ENCODE measurements at places on chromosomes 2 and 18.
A peak's percentile ranks its signal among the peaks of the same experiment; 100 is the strongest.

DNA sequence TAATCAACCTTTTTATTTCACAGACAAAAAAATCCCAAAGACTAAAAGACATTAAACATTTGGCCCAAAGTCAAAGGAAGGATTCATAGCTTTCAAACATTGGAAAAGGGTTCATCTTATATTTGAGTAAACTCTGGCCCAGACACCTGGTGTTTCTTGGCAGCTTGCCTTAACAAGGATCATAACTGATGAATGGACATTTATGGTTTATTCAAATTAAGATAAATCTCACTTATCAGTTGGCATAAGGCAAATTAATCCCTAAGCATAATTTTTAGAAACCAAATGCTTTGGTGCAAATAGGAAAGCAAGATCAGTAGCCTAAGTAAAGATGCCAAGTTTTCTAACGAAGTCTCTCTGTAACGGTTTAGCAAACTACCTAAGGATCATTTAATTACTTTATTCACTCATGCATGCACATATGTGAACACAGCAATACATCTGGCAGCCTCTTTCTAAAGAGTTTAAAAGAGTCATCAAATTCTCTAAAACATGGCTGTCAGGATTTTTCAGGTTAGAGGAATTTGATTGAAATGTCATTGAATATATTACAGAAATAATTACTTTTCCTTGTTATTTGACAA lies 323.4 kb upstream of the RBMS1 start:
- DNase-seq: no peak

- peak; percentile 63 for DNase-seq
Observed at GRCh38 chr2:6877402-6878304, at the start of gene RSAD2. TSS of gene RSAD2 (plus strand) at chr2:6877777. CDS start at chr2:6877801, 24 bp downstream.

DNA sequence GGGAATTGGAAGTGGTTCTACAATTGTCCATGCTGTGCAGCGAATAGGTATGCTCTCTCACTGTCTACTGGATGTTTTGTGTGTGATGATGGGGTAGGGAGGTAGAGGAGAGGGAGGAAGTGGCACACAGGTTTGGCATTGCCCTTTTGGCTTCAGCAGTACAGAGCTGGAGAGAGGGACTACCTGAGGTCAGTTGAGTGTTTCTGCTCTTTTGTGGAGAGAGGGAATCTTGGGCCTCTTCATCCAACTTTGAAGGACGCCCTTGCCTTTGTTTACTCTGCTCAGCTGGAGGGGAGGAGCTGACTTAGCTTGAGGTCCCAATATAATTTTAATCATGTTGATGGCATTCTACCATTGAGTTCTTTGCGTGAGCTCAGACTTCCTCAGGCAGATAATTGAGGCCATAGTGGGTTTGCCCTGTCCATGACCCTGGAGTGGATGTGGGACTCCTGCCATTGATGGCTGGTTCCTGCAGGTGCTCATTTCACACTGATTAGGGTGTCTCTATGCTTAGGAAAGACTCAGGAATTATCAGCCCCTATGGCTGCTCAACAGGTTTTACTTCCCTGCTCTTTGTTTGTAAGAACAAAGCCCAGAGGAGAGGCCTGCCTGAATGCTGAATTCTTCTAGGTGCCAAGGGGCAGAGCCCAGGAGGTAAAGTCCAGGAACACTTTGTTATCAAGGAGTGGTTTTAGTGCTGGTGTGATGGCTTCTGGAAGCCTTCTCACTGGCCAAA lies 7.2 kb downstream of the RPIA start:
- no peak for DNase-seq

DNA sequence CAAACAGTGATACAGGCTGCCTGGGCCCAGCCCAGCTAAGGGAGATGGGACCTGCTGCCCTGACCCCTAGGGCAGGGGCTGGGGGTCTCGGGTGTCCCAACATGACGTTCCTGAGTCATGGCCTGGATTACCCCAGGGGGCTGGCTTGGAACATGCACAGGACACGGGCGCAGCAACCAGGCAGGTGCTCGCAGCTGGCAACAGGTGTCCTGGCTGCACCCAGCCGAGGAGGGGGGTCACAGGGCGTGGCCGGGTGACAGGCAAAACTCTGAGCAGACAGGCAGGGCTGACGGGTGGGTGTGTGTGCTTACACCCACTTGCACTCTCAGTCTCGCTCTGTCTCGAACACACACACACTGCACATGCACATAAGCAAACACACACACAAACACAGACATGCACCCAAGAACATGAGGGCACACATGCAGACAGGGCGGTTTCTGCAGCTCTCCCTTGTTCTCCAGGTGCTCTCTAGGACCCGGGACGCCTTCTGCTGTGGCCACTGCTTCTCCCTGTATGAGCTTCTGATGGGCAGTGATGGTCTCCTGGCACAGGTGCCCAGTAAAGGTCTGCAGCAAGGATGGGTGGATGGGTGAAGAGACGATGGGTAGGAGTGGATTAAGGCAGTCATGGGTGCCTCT lies 33.7 kb upstream of the TAF1B start:
- no peak for DNase-seq

DNA sequence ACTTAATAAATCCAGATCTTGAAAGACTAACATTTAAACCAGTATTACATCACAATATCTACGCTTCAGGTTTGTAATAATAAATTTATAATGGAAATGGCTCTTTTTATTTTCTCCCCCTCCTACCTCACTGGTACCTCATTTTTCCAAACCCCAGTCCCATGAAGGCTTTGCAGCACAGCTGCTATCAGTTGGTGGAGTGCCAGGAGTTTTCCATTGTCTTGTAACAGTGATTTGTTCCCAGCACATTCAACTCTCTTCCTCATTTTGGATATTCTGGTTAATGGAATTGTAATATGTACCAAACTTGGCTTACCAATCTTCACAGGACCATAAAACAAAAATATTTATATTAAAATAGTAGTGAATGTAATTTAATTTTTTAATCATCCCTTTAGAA lies 91.2 kb downstream of the VRK2 start:
- no peak for DNase-seq

DNA sequence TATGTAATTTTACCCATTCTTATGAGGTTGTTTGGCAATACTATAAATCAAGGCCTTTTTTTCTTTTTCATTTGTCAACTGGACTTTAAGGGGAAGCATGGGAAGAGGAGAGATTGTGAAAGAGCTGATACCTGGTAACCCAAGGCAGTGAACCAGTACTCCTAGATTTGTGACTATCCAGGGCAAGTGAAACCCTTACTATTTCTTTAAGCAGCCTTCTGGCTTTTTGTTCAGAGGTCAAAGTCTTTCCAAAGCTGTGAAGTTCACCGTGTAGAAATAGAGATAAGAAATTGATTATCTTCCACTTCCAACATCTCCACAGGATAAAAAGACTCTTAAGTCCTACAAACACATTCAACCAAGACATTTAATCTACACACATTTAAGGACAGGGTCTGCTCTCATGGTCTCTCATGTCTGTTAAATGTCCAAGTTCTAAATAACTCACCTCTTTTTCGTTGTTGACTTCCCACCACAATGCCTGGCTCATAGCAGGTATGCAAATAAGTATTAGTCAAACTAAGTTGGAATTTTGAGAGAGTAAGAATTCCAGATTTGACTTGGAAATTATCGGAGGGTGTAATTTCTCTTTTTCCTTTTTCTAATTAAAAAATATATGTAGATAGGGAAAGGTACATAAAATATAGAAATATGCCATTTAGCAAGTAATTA lies 485.8 kb downstream of the STK39 start:
- no peak for DNase-seq

- no peak for DNase-seq
Observed at GRCh38 chr2:148528356-148529064, 116.0 kb upstream of the EPC2 start.

DNA sequence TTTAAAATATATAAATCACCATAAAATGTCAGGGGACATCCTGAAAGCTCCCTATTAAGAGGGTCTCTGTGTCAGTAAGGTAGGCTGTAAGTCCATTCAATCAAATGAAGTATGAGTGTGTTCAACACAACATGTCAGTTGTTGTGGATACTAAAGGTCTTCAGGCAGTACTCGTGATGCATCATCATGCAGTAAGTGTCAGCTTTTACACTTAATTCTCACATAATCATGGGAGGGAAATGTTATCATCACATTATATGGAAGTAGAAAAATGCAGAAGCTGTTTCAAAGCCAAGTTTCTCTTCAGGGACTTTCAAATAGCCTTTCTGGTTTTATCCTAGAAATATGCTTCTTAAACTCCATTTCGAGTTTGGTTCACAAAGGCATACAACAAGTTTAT lies 477.1 kb upstream of the ID2 start:
- peak; percentile 94 for DNase-seq

DNA sequence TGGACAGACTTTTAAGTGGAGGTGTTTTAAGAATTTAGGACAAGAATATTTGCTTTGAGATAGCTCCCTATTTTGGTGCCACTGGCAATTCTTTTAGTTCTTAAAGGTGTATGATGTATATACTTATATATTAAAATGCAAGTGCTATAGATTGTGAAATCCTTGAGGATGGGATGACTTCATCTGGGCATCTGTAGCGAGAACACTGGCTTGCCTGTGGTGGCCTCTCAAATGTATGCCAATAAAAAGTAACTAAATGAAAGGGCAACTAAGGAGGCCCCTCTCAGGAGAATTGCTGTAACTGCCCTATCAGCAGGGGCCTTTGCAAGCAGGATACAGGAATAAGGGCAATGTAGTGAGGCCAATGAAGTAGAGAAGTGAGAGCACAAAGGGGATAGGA lies 2.6 kb upstream of the THUMPD2 start:
- DNase-seq: no peak

DNA sequence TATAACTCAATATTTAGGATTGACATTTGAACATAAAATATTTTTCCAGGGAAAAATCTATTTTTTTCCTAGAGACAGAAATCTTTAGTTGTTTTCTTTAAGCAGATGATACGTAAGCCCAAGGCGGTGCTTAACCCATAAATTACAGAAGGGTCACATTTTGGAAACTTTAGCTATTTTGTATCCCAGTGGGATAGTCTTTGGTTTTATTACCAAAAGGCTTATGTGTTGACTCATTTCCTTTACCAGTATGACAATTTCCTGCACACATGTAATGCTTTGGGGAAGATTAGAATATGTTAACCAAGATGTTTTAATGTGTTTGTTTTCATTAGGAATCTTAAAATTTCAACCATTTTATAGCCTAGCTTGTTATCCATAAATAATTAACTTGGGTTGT lies 24.8 kb downstream of the DYNC1I2 start:
- no peak for DNase-seq

GRCh38 chr2:833180-833579 lies 117.5 kb upstream of the SNTG2 start:
- DNase-seq: no peak

GRCh38 chr18:71442731-71443141 lies 1101.4 kb downstream of the CBLN2 start:
- DNase-seq: no peak

DNA sequence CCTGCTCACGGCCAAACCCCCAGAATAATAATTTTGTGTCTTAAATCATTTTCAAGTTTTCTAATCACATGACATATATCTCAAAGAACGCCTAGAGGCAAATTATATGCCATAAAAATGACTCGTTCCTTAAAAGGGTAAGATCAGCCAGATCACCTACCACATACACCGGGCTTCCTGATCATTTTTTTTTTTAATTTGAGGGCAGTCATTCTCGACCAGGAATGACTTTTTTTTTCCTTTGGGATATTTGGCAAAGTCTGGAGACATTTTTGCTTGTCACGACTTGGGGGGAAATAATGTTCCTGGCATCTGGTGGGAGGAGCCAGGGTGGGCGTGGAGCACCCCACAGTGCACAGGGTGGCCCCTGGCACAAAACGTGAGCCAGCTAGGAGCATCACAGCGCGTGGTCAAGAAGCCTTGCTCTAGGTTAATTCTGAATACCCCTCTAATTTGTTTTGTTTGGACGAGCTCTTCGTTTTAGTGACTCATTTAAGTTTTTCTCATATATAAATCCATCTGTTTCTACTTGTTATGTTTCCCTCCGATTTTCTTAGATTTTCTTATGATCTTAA lies 94.9 kb downstream of the TWIST2 start:
- DNase-seq: no peak

- DNase-seq: no peak
Observed at GRCh38 chr2:121735518-121736074, 1.1 kb downstream of the NIFK start.

DNA sequence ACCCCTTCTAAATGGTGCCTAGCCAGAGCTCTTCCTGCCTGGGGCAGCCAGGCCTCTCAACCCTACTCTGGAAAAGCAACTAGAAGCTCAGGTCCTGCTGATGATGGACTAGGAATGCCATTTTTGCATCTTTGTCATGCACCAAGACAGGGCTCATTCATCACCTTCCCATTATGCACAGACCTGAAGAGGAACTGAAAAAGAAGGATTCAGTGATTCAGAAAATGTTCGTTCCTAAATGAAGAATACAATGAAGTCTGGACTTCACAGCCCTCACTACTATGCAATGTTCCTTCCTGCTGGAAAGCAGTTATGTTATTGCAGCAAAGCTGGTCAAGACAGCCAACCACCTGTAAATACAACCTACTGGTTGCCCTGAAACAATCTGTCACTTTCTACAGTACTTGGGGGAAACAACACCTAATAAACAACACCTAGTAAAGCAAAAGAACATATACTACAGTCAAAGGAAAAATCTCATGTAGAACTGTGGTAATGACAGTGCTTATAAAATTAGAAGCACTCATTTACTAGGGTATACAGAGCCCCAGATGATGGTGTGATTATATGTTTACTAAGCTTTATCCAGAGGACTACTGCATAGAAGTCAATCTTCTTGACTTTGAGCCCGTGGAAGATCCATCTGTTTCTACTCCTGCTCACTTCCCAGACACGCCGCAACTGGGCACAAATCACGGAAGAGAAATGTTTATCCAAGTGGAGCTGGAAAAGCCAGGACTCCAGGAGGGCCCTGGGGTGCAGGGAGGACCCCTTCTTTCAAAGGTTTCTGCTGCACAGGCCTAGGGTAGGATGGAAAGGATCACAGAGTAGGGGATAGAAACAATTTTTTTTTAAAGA lies 103.1 kb upstream of the THOC1 start:
- peak; percentile 55 for DNase-seq

GRCh38 chr2:222108957-222109585 lies 189.7 kb downstream of the PAX3 start:
- no peak for DNase-seq

DNA sequence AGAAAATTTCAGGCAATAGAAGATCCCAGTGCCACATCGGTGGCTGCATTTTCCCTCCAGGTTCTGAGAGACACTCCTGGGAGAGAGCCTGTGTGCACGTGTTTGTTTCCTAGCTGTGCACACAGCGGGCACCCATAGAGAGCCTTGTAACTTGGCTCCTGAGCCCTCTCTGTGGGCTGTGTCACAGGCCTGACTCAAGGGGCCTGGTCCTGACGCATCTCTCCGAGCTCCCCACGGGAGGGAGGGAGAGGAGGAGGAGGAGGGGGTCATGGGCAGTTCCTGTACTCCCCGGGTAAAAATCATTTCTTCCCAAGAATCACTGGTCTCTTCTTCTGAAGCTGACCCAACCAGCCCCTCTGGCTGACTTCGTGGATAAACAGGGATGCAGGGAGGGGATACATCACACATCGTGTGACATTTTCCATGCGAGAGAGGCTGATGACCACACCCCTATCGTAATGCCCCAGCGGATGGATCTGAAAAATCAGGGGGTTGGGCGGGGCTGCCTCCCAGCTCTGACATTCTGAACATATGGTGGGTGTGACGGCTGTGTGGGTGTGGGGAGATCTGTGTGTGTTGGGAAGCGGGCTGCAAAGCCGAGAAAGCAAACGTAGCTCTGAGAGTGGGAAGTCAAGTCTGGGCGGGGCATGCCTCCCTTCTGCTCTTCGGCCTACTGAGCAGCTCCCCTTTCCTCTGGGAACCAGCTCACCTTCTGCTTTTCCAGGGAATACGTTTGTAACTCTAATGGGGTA lies 308.3 kb upstream of the HS6ST1 start:
- no peak for DNase-seq
